ENCODE measurements at places on chromosomes 16 and 17.
A peak's percentile ranks its signal among the peaks of the same experiment; 100 is the strongest.

- DNase-seq: peak; percentile 33
These were observed 38.3 kb downstream of the ABCC12 start for GRCh38 chr16:48117217-48118105.

GRCh38 chr17:65013613-65014391 is 42.7 kb downstream of the GNA13 start:
- no peak for DNase-seq

- DNase-seq: no peak
These were observed 49.6 kb downstream of the MRC2 start for GRCh38 chr17:62676952-62677596.

- DNase-seq: no peak
These were observed 8.2 kb downstream of the POLR2C start for GRCh38 chr16:57470711-57471110.

GRCh38 chr17:71436479-71436878 is 684.3 kb upstream of the SOX9 start:
- no peak for DNase-seq
